ENCODE measurements at places on chromosomes 1 and 21. TPM values are rescaled to one million over a fixed set of nuclear protein-coding genes. Genes with fewer than 3 reads are reported as not detected.
A peak's percentile ranks its signal among the peaks of the same experiment; 100 is the strongest.

DNA sequence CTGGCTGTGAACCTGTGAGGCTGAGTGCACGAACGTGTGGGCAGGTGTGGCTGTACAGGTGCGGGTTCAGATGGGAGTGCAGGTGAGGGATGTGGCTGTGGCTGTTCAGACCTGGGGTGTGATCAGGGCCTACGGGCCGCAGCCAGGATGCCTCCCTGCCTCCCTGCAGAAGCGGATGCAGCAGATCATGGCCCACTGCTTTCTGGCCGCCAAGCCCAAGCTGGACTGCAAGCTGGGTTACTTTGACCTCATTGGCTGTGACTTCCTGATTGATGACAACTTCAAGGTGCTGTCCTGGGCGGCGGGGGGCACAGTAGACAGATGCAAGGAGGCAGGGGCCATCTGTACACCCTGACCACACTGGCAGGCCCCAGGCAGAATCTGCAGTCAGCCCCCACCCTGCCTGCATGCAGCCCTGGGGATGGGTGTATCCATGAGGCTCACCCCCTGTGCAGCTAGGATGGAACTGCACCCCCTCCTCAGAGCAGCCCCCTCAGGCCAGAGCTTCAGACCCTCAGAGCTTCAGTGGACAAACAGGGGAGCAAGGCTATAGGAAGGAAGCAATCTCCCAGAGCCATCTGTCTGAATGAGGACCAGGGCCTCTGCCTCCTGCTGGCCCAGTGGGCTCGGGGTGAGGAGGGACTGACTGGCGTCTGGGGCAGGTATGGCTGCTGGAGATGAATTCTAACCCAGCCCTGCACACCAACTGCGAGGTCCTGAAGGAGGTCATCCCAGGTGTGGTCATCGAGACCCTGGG lies 9.8 kb downstream of the TNFRSF18 start:
- no peaks in the 10 kb centered on the region for H3K36me3 ChIP-seq
- peaks cover 7% of the 10 kb centered on the region for H3K27me3 ChIP-seq
- H3K4me1 ChIP-seq, result no peaks in the 10 kb centered on the region
- no peak overlapping the region for H3K4me3 ChIP-seq
- no peak overlapping the region for H3K27ac ChIP-seq

PLA2G2A gene
- not detected for total RNA-seq

DNA sequence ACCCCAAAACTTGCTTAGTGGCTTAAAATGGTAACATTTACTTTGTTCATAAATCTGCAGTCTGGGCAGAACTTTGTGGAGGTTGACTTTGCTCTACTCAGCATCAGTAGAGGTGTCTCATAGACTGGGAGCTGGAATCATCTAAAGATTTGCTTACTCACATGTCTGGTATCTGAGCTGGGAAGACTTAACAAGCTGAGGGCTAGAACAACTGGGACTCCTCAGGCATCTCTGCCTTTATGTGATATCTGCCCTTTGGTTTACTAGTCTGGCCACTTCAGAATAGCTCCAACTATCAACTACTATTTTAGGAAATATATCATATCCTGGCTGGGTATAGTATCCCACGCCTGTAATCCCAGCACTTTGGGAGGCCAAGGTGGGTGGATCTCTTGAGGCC lies 82.5 kb downstream of the C4BPA start:
- no peaks in the 10 kb centered on the region for H3K36me3 ChIP-seq
- no peak for DNase-seq
- no peak overlapping the region for H3K4me3 ChIP-seq
- no peaks in the 10 kb centered on the region for H3K27me3 ChIP-seq

- no peak overlapping the region for H3K4me3 ChIP-seq
- DNase-seq, result no peak
- H3K27ac ChIP-seq, result peak overlapping the region; percentile 59
Measured at GRCh38 chr1:65176056-65176450, 28.1 kb downstream of the AK4 start.

- H3K36me3 ChIP-seq, result peaks cover 42% of the 10 kb centered on the region
- DNase-seq, result peak; percentile 88
- peaks cover 10% of the 10 kb centered on the region for H3K27me3 ChIP-seq
- H3K27ac ChIP-seq, result no peak overlapping the region
- peak overlapping the region; percentile 83 for H3K4me3 ChIP-seq
Measured at GRCh38 chr1:159172614-159173291, 1.3 kb downstream of the CADM3 start.

GRCh38 chr1:44941424-44942324 lies 44.7 kb downstream of the EIF2B3 start:
- H3K36me3 ChIP-seq, result peaks cover 6% of the 10 kb centered on the region
- no peak overlapping the region for H3K27ac ChIP-seq
- H3K27me3 ChIP-seq, result no peaks in the 10 kb centered on the region
- H3K4me1 ChIP-seq, result no peaks in the 10 kb centered on the region
- no peak overlapping the region for H3K4me3 ChIP-seq

DNA sequence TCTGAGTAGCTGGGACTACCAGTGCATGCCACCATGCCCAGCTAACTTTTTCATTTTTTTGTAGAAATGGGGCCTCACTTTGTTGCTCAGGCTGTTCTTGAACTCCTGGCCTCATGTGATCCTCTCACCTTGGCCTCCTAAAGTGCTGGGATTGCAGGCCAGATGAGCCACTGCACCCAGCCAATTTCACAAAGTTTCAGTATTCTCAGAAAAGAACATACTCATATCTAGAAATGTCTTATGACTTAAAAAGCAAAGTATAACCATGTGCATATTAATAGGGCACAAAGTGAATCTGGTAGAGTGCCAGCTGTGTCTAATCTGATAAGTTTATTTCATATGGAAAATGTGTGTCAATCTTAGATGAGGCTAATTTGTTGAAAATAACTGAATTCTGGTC lies 87.5 kb upstream of the CACYBP start:
- H3K27ac ChIP-seq, result no peak overlapping the region
- H3K4me3 ChIP-seq, result no peak overlapping the region
- no peak for DNase-seq
- no peaks in the 10 kb centered on the region for H3K36me3 ChIP-seq
- no peaks in the 10 kb centered on the region for H3K27me3 ChIP-seq
- H3K4me1 ChIP-seq, result no peaks in the 10 kb centered on the region

APOBEC4 gene
- total RNA-seq, result not detected

GRCh38 chr1:64917328-64917861 lies 49.0 kb downstream of the JAK1 start:
- no peaks in the 10 kb centered on the region for H3K27me3 ChIP-seq
- peak overlapping the region; percentile 80 for H3K27ac ChIP-seq
- peaks cover 6% of the 10 kb centered on the region for H3K36me3 ChIP-seq
- H3K4me1 ChIP-seq, result peaks cover 49% of the 10 kb centered on the region

- no peak for DNase-seq
- peaks cover 21% of the 10 kb centered on the region for H3K4me1 ChIP-seq
- no peaks in the 10 kb centered on the region for H3K36me3 ChIP-seq
- no peak overlapping the region for H3K27ac ChIP-seq
- peaks cover 7% of the 10 kb centered on the region for H3K27me3 ChIP-seq
Measured at GRCh38 chr1:15280416-15280815, 33.4 kb downstream of the FHAD1 start.

MAP3K7CL gene
- 6.3 TPM for total RNA-seq

TRAPPC10 gene
- total RNA-seq, result 39.3 TPM

MYBPHL gene
- total RNA-seq, result 1.1 TPM

- peaks cover 54% of the 10 kb centered on the region for H3K36me3 ChIP-seq
- H3K27me3 ChIP-seq, result no peaks in the 10 kb centered on the region
- peak overlapping the region; percentile 76 for H3K4me3 ChIP-seq
- DNase-seq, result no peak
- H3K4me1 ChIP-seq, result peaks cover 17% of the 10 kb centered on the region
Measured at GRCh38 chr21:39311164-39311563, 2.3 kb downstream of the BRWD1 start.

NTNG1 gene
- total RNA-seq, result not detected

DNA sequence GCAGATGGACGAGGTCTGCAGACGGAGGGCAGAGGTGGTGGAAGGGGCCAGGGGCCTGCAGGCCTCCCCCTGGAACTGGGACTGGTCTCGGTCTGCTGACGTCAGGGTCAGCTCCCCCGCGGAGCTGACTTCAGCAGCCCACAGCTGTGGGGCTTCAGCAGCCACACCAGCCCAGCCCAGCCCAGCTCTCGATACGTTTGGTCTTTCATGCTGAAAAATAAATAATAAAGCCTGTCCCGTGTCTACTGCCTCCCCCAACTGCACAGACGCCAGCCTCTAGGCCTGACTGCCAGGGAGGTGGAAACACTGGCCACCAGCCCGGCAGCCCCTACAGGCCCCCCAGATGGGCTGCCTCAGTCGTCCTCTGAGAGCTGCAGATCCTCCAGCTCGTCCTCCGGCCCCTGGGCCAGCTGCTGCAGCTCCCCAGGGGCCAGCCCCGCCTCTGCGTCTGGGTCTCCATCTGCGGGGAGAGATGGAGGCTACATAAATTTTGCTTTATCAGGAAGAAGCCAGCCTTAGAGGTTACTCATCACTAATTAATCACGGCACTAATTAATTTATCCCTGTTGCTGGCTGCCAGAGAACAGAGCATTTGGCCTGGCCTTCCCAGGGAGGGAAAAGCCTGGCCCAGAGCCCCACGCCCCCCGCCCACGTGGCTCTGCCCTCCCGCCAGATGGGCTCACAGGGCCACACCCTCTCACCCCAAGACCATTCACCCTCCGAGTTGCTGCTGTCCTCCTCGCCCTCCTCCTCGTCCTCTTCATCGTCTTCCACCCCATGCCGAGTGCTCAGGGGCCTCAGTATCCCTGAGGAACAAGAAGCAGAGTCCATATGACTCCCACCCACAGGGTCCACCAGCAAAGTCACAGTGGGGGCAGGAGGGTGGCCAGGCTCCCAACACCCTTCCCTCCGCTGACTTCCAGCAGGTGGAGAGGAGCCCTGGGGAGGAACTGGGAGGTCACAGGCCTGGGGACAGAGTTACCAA lies 14.4 kb downstream of the NOC2L start:
- H3K27ac ChIP-seq, result no peak overlapping the region
- H3K4me1 ChIP-seq, result no peaks in the 10 kb centered on the region
- no peak for DNase-seq
- H3K36me3 ChIP-seq, result peaks cover 21% of the 10 kb centered on the region

GRCh38 chr1:58266242-58266641 lies 280.3 kb downstream of the OMA1 start:
- no peaks in the 10 kb centered on the region for H3K4me1 ChIP-seq
- no peak overlapping the region for H3K27ac ChIP-seq
- peaks cover 11% of the 10 kb centered on the region for H3K27me3 ChIP-seq
- H3K4me3 ChIP-seq, result no peak overlapping the region

DNA sequence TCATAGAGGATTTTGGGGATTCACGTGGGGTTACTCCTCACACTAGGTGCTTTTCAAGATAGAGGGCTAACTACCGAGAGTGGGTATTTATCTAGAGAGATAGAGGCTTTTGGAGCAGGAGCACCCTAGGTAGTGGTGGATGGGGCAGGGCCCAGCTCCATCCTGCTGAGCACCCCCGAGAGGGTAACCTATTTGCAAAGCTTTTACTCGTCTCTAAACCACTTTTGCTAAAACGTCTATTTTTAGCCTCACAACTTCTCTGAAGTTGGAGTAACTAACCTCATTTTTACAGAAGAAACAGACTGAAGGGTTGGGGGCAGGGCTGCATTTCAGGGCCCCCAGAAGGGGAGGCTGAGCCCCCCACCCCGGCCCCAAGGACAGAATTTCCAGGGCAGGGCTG lies 12.3 kb upstream of the PIK3CD start:
- no peak overlapping the region for H3K27ac ChIP-seq
- DNase-seq, result no peak
- peaks cover 5% of the 10 kb centered on the region for H3K4me1 ChIP-seq
- H3K4me3 ChIP-seq, result no peak overlapping the region
- H3K36me3 ChIP-seq, result no peaks in the 10 kb centered on the region

DNA sequence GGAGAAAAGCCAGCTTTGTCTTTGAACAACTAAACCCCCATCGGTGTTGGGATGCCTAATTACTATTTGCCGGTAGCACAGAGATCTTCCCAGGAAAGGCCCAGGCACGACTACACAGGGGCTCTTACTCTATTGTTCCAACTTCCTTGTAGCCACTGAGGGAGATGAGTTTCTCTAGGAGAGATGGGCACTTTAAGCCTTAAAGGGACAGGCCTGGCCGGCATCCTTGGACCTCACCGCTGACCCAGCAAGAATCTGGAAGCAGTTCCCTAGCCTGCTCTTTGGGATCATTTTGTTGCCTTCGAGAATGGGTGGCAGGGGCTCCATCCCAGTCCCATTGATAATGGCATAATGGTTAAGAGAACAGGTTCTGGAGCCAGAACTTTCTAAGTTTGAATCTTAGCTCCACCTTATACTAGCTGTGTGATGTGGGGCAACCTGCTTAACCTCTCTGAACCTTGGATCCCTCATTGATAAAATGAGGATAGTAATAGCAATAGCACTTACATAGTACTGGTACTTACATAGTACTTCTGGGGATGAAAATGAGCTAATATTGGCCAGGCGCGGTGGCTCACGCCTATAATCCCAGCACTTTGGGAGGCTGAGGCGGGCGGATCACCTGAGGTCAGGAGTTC lies 239.1 kb upstream of the TMEM51 start:
- no peak overlapping the region for H3K27ac ChIP-seq
- H3K36me3 ChIP-seq, result no peaks in the 10 kb centered on the region
- H3K4me1 ChIP-seq, result peaks cover 14% of the 10 kb centered on the region
- no peak for DNase-seq
- H3K4me3 ChIP-seq, result no peak overlapping the region
- H3K27me3 ChIP-seq, result no peaks in the 10 kb centered on the region

DNA sequence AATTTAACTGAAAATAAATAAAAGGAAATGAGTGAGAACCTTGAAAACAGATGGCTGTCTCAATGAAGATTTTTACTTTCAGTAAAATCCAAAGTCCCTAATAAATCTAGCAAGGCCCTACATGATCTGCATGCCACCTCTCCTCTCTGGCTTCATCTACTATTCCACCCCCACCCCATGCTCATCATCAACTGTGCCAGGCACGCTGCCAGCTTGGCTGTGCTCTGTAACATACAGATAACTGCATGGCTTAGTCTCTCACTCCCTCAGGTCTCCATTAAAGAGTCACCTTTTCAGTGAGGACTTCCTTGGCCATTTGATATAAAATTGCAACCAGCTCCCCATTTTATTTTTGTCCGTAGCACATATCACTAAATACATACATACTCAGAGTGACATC lies 26.7 kb downstream of the RGSL1 start:
- no peak overlapping the region for H3K27ac ChIP-seq
- no peaks in the 10 kb centered on the region for H3K36me3 ChIP-seq
- H3K4me1 ChIP-seq, result no peaks in the 10 kb centered on the region
- DNase-seq, result no peak
- H3K27me3 ChIP-seq, result peaks cover 11% of the 10 kb centered on the region

- H3K36me3 ChIP-seq, result peaks cover 45% of the 10 kb centered on the region
- H3K4me1 ChIP-seq, result no peaks in the 10 kb centered on the region
- no peaks in the 10 kb centered on the region for H3K27me3 ChIP-seq
- H3K27ac ChIP-seq, result no peak overlapping the region
- H3K4me3 ChIP-seq, result no peak overlapping the region
Measured at GRCh38 chr21:45279446-45280177, 8.1 kb downstream of the POFUT2 start.

DNA sequence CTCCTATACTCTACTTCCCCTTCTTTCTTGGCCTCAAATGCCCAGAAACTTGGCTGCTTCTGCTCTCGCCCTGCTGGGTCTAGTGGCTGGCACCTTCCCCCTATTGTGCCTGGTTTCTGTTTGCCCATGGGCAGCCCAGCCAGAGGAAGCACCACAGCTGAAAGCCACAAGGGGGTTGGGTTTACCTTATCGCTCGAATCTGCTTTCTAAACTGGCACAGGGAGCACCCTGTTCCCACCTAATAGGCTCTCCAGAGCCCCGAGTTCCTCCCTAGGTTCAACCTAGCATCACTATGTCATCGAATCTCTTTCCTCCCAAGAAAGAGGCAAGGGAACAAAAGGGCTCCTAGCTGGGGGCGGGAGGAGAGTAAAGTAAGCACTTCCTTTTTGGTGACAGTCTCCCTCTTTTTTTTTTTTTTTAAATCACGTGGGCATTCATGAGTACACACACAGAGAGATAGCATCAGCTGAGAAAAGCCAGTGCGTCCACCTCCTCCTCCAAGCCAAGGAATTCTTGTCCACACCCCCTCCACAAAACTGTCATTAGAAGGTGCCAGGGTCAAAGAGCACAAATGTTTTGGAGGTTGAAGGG lies 72.8 kb downstream of the PLEKHA6 start:
- H3K4me1 ChIP-seq, result peaks cover 74% of the 10 kb centered on the region
- H3K27ac ChIP-seq, result peak overlapping the region; percentile 88
- DNase-seq, result peak; percentile 67
- peaks cover 10% of the 10 kb centered on the region for H3K36me3 ChIP-seq
- peak overlapping the region; percentile 89 for H3K4me3 ChIP-seq
